ENCODE measurements at places on chromosomes 16 and 17.

DNA sequence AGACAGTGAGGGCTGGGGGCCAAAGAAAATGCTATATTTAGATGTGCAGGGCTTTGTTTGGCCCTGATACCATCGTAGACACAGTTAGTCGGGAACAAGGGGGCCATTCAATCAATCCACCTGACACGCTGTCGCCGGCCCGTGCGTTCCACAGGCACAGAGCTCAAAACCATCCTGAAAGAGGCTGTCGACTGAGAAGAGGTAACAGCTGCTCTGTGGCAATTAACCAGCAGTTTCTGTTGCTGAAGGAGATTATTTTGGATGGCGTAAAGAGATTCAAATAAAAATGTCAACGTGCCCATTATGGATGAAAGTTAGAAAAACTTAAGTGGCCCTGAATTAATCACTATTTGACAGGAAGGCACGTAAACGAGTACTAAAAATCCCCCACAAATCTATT lies 276.2 kb upstream of the IRX5 start:
- DNase-seq, result no peak

GRCh38 chr16:56119133-56119532 lies 72.2 kb upstream of the GNAO1 start:
- DNase-seq, result no peak

GRCh38 chr17:14922411-14922810 lies 342.7 kb downstream of the PMP22 start:
- DNase-seq, result no peak

GRCh38 chr17:80000981-80001775 lies 34.5 kb downstream of the TBC1D16 start:
- DNase-seq, result no peak

- DNase-seq, result no peak
Measured at GRCh38 chr16:82456683-82457082, 170.1 kb upstream of the CDH13 start.

- DNase-seq, result no peak
Measured at GRCh38 chr16:79143026-79143425, 457.5 kb downstream of the MAF start.

DNA sequence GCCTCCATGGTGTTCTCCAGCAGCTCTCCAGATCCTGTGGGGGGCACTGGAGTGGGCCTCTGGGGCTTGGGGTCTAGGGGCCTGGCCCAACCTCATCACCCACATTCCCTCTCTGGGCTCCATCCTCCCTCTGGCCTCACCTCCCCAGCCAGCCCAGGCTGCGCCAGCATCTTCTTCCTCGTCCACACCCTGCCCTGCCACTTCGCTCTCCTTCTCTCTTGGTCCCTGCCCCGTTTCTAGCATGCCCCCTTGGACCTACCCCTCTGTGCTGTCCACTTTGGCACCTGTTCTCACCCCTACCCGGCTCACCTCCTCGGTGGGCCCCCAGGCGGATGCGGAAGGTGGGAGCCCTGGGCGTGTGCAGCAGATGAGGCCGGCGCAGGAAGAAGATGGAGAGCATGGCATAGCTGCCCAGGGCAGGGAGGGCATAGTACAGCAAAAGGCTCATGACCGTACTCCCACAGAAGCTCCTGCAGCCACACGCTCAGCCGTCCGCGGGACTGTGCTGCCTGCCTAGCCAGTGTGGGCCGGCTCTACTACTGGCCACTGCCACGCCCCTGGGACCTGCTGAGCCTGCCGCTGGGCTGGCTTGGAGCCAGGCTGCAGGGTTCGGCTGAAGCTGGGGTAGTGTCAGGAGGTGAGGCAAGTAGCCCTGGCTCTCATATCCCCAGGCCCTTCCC lies at the start of gene GDPD3:
TSS of gene GDPD3 (minus strand) at position 507 of the 680 bp plus-strand sequence. CDS start at position 448, 59 bp downstream.
- DNase-seq, result no peak

All from central memory CD8-positive, alpha-beta T cell (primary cell).